ENCODE measurements at places on chromosomes 7 and 10.

- no peak for DNase-seq
Measured at GRCh38 chr7:71443191-71443530, 311.2 kb downstream of the GALNT17 start.

DNA sequence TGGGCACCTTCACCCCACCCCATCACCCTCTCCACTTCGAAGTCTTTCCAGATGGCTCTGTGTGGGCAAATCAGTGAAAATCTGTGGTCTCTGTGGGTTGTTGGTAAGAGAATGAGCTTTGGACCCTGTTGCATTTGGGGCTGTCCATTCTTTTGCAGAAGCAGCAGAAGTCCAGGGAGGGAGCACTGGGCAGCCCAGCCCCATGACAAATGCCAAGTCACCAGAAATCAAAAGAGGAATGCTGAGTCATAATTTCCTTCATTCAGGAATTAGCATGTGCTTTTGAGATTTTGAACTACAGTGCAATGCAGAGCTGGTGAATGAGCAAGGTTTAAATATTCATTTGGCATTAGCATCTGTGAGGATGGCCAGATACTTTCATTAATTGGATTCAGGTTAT is 556.2 kb downstream of the LRMDA start:
- DNase-seq, result no peak

GRCh38 chr7:98250789-98251188 is 1.2 kb downstream of the TECPR1 start:
- peak; percentile 21 for DNase-seq

- DNase-seq, result no peak
Measured at GRCh38 chr10:121069061-121069850, 218.1 kb downstream of the WDR11 start.

- no peak for DNase-seq
Measured at GRCh38 chr7:4519819-4520520, 162.1 kb upstream of the FOXK1 start.

DNA sequence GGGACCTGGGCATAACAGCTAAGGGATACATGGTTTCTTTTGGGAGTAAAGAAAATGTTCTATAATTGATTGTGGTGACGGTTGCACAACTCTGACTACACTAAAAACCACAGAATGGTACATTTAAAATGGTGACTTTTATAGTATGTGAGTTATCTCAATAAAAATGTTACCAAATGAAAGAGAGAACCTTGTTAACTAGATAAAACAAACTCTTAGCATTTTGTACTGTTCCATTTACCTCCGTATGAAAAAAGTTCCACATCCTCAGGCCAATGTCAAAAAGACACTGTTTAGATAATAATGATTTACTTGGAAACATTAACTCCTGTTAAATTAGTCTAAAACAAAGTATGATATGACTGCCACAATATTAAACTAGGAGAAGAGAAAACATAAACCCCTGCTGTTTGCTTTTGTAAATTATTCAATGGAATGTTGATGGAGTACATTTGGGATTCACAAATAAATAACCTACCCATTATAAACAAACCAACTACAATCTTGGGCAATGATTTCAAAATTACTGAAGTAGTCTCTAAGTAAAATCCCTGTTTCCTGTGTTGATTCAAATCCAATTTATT is 60.7 kb downstream of the SMURF1 start:
- no peak for DNase-seq

GRCh38 chr7:126716321-126716720 is 536.4 kb downstream of the GRM8 start:
- no peak for DNase-seq

GRCh38 chr7:40793132-40793531 is 658.3 kb downstream of the SUGCT start:
- no peak for DNase-seq

All from T-helper 9 cell (primary cell).